ENCODE measurements at places on chromosomes 1 and 21.

- DNase-seq, result no peak
These were observed 3.7 kb downstream of the FASLG start for GRCh38 chr1:172662464-172663109.

DNA sequence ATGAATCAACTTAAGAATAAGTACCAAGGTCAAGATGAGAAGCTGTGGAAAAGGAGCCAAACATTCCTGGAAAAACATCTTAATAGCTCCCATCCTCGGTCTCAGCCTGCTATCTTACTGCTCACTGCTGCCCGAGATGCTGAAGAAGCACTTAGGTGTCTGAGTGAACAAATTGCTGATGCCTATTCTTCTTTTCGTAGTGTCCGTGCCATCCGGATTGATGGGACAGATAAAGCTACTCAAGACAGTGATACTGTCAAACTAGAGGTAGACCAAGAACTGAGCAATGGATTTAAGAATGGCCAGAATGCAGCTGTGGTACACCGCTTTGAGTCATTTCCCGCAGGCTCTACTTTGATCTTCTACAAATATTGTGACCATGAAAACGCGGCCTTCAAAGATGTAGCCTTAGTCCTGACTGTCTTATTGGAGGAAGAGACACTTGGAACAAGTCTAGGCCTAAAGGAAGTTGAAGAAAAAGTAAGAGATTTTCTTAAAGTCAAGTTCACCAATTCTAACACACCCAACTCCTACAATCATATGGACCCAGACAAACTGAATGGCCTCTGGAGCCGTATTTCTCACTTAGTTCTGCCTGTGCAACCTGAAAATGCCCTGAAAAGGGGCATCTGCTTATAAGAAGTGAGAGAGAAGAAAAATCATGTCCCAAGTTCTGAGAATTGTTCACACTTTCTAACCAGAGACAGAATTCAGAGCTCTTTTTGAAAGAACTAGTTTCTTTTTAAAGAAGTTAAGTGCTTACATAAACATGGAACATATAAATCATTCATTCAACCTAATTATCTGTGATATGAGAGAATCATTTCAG, 35.7 kb downstream of the TOR1AIP1 start:
- no peak for DNase-seq

DNA sequence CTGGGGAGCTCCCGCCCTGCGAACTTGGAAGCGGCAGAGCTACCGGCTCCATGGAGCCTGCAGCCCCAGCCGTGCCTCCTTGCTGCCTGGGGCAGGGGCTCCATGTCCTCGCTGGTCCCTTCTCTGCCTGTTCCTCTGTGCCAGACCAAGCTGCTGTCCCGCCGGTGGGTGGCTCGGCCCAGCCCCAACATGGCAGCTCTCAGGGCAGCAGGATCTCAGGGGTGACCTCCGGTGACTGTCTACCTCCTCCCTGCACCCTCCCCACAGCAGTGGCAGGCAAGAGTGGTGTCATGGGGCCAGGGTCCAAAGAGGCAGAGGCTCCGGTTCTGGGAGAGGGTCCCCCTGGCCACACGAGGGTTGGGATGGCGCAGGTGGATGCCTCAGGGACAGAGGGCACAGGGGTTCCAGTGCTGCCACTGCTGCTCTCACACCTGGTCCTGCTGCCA, 45.8 kb downstream of the ATP6V1G3 start:
- no peak for DNase-seq

GRCh38 chr21:25657140-25657539, 18.1 kb downstream of the JAM2 start:
- DNase-seq, result no peak

DNA sequence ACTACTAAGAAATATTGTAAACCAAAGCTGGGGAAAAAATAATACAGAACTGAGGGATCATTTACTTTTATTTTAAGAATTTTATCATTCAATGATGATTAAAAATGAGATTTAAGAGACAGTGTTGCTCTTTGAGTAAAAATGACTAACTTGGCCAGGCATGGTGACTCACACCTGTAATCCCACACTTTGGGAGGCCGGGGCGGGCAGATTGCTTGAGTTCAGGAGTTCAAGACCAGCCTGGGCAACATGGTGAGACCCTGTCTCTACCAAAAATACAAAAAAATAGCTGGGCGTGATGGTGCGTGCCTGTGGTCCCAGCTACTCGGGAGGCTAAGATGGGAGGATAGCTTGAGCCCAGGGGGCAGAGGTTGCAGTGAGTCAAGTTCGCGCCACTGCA, 21.8 kb upstream of the PLEKHO1 start:
- DNase-seq, result no peak

DNA sequence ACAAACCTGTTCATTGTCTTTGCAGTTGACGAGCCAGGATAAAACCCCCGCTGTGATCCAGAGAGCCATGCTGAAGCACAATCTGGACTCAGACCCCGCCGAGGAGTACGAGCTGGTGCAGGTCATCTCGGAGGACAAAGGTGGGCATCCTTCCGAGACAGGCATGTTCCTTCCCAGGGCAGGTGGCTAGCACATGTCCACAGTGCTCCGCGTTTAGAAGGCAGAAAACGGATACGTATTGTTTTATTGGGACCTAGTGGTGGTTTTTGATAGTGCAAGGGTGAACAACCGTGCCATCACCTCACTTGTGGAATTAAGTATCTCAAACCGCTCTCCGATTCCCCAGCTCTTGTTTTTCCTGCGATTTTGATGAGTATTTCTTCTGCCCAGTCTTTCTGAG, 115.3 kb downstream of the COLGALT2 start:
- DNase-seq, result no peak

DNA sequence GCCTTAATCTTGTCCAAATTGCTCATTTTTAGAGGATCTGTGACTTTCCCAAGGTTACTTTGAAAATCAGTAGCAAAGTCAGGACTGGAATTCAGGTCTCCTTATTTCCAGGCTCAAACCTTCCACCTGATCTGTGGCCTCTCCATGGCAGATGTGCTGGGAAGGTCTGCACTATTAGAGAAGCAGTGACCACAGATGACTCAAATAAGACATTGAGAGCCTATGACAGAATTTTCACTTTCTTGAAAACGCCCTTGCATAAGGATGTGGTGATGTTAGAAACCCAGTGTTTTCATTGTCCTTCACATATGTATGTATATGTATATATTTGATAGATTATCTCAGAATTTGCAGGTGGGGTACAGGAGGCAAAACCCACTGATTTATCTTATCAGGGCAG, 45.3 kb downstream of the TTC39A start:
- no peak for DNase-seq

DNA sequence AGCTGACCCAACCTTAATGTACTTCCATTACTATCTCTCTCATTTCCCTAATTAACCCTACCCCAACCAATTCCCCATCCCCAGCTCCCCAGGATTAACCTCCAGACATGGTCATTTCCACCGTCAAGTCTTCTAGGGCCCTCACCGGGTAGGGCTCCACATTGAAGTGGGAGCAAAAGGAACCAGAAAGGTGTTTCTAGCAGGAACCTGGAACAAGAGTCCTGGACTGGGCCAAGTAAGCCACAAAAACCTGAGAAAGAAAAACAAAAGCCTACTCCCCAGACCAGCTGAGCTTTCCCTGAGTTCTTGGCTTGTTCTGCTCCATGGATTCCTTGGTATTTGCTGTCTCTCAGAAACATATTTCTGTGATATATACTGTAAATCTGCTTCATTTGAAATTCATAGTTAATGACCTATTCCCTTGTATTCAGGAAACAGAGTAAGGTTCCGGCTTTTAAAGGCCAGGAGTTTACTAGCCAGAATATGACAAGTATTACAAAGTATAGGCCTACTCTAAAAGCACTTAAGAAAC, 58.4 kb downstream of the SYF2 start:
- DNase-seq, result no peak

DNA sequence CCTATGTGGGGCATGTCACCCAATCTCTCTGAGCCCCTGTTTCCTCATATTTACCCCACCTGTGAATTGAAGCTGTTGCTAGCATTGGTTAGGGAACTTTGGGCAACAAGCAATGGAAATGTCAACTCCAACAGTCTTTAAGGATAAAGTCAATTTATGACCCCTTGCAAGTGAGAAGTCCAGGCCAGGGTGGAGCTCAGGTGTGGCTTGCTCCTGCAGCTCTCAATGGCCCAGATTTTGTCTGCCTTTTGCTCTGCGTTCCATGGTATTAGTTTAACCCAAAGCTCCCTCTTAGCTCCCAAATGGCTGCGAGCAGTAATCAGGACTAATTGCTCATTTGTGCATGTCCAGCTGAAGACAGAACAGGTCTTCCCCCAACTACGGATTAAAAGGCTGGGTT, 70.4 kb upstream of the ABCG1 start:
- DNase-seq, result no peak

- DNase-seq, result no peak
These were observed 4.8 kb downstream of the ETV3 start for GRCh38 chr1:157133426-157133825.

- no peak for DNase-seq
These were observed 24.8 kb downstream of the PHTF1 start for GRCh38 chr1:113734357-113735055.

DNA sequence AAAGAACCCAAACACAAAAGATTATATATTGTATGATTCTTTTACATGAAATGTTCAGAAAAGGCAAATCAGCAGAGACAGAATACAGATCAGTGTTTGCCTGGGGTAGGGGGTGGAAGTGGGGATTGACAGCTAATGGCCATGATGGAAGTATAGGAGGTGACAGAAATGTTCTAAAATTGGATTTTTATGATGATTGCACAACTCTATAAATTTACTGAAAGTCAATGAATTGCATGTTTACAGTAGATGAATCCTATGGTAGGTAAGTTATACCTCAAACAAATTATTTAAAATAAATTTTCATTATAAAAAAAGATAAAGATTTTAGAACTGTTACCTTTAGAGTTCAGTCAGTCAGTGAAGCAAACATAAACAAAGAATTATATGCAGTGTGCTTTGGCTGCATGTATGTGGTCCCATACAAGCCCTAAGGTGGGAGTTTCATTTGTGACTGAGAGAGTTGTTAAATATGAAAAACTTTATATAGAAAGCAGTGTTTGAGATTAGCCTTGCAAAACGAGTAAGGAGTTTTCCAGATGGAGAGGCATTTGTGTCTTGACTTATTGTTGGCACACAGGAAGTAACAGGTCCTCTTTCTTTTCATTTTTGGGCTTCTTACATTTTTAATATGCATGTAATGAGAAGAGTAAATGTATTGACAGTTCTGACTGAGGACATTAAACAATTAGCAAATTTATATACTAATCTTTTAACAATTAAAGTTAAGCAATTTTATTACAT, 115.6 kb upstream of the KIAA1614 start:
- no peak for DNase-seq

GRCh38 chr1:8152731-8153702, 126.9 kb upstream of the ERRFI1 start:
- no peak for DNase-seq

DNA sequence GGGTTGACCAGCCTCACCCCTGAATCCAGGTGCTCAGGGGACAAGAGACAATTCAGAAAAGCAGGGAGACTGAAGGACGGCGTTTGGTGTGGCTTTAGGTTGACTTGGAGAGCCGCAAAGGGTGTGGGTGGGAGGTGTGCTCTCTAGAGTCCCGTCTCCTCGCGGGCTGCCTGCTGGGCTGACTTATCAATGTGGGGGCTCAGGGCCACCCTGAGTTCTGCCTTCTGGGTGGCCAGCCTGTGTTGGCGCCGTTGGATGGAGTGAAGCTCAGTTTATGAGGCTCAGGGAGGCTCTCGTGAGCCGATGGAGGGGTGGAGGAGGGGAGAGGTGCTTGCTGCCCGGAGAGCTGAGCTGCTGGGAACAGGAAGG, 13.0 kb downstream of the GPR137B start:
- DNase-seq, result no peak

- DNase-seq, result no peak
These were observed 791 bp upstream of the CHI3L1 start for GRCh38 chr1:203187304-203187685.

DNA sequence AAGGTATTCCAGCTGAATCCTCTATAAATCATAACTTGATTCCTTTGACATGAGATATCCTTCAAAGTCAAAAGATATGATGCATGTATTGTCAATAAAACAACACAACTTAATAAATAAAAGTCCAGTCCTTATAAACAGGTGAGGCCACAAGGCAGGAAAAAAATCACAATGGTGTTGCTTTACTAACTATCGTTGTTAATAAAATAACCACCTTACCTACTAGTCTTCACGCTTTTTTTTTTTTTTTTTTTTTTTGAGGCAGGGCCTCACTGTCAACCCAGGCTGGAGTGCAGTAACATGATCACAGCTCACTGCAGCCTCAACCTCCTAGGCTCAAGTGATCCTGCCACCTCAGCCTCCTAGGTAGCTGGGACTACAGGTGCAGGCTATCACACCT, at the start of gene TMEM81:
Gene TMEM81 (minus strand): TSS at position 101 of the 400 bp plus-strand sequence. CDS start 140 bp downstream, outside the sequence.
- DNase-seq, result no peak

DNA sequence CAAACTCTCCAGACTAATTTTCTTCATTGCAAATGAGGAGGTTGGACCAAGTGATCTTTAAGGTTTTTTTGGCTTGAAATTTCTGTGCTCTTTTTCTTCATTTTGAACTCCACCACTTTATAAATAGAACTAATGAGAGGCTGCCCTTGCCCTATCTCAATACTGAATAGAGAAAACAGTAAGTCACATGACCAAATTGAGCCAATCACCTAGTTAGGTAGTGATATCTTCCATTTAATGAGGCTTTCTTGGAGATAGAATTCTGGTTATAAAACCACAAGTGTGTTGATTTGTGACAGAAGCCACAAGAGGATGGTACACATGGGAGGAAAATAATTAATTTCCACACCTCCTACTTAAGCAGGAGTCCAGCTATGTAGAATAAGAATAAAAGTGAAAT, 263.4 kb upstream of the SNX7 start:
- DNase-seq, result no peak

- DNase-seq, result no peak
These were observed 160.8 kb downstream of the DISP1 start for GRCh38 chr1:222975472-222976122.

DNA sequence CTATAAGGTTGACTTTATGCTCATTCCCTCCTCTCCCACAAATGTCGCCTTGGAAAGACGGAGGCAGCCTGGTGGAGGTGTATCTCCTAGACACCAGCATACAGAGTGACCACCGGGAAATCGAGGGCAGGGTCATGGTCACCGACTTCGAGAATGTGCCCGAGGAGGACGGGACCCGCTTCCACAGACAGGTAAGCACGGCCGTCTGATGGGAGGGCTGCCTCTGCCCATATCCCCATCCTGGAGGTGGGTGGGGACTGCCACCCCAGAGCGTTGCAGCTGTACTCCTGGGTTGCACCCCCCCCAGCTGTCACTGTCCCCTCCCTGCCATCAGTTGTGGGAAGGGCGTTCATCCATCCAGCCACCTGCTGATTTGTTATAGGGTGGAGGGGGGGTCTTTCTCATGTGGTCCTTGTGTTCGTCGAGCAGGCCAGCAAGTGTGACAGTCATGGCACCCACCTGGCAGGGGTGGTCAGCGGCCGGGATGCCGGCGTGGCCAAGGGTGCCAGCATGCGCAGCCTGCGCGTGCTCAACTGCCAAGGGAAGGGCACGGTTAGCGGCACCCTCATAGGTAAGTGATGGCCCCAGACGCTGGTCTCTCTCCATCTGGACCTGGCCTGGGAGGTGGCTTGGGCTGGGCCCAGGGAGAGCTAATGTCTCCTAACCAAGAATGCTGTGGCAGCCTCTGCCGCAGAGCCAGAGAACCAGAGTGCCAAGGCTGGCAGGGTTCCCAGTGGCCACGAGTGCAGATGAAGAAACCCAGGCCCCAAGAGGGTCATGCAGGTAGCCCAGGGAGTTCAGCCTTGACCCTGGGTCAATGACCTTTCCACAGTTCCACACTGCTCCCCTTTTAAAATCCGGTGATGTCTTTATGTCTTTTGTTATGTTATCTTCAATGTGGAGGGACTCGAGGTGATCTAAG, 13.1 kb downstream of the PCSK9 start:
- DNase-seq, result no peak

- no peak for DNase-seq
These were observed 55.1 kb downstream of the PRDX6 start for GRCh38 chr1:173532237-173532636.

GRCh38 chr1:212286556-212287131, 1.4 kb downstream of the PPP2R5A start:
- DNase-seq, result no peak

Measured in nucleus accumbens (tissue), 56 donors.